ELR (cell line): ENCODE measurements at places on chromosomes 2 and 18.

GRCh38 chr2:25418944-25419677, 77.4 kb upstream of the DNMT3A start:
- no peak for DNase-seq

DNA sequence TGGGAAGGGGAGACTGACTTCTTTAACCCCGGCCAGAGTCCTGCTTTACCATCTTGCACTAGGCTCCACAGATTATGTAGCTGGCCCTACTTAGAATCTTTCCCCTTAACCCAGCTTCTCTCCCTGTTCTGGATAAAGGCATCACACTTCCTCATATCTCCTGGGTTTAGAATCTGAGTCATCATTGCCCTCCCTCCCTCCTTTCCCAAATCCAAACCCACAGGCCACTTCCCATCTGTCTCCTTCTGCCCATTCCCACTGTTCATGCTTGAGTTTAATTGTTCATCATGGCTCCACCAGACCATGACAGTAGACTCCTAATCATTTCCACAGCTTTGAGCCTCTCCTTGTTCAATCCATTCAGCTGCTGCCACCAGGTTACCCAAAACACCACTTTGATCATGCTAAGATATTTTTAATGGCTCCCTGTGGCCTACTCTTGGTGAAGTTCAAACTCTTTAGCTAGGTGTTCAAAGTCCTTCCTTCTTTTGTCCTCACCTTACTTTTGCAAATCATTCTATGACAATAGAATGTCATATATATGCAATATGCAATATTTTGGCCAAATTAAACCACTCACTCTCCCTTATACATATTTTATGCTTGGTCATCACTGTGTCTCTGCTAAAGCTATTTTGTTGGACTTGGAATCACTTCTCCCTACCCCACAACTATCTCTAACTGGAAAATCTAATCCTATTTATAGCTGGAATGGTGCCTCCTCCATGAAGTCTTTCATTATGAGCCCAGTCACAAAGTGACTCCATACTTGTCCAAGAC, 5.5 kb downstream of the PDE11A start:
- peak; percentile 8 for DNase-seq

- peak; percentile 87 for DNase-seq
These were observed 30.1 kb downstream of the KCTD18 start for GRCh38 chr2:200479692-200480265.

DNA sequence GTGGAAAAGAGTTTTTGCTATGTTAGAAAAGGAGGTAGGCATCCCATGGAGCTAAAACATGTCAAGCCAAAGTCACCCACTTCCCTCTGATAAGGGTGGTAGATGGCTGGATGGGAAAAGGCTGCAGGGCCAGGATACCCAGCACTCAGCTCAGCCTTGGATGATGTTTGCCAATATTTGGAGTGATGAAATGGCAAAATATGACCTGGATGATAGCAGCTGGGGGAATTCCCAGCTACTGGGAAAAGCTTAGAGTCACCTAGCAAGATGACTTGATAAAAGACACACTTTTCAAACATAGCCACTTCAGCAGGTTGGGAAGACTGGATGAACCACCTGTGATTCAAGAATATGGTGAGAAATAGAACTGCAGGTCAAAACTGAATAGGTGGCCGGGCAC, 10.1 kb downstream of the RFX8 start:
- DNase-seq = peak; percentile 75

DNA sequence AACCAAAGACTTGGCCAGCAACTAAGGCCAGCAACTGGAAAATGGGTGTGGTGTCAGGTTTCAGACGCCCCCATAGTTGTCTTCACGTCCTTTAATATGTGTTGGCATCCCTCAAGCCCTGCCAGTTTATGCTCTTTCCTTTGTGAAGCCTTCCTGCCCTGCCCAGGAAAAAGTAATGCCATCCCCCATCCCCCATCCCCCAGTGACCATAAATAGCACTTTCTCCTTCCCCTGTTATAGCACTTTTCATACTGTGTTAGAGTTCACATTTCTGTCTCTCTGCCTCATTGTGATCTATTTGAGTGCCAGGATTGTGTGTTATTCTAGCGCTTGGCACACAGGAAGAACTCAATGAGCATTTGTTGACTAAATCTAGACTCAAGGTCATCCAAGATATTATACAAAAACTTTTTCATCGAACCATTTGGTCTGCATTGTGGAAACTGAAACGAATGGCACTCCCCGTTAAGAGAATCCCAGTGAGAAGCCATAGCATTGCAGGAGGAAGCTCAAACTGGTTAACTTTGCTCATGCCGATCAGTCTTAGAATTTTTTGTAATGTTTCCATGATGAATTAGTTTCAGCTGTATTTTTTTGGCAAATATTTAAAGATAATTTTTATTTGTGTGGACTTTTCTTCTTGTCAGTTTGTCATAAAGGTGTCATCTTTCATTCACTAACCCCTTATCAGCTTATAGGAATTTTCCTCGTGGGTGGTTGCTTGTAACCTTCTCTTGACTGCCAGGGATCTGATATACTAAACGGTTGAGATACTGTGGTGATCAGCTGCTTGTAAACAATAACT, 15.7 kb downstream of the CRIM1 start:
- peak; percentile 48 for DNase-seq

- no peak for DNase-seq
These were observed 417.0 kb downstream of the TXNL1 start for GRCh38 chr18:56221195-56222065.
